ENCODE measurements at places on chromosomes 11 and 22.

- no peak for DNase-seq
Measured at GRCh38 chr11:13889552-13890249, 72.8 kb upstream of the SPON1 start.

DNA sequence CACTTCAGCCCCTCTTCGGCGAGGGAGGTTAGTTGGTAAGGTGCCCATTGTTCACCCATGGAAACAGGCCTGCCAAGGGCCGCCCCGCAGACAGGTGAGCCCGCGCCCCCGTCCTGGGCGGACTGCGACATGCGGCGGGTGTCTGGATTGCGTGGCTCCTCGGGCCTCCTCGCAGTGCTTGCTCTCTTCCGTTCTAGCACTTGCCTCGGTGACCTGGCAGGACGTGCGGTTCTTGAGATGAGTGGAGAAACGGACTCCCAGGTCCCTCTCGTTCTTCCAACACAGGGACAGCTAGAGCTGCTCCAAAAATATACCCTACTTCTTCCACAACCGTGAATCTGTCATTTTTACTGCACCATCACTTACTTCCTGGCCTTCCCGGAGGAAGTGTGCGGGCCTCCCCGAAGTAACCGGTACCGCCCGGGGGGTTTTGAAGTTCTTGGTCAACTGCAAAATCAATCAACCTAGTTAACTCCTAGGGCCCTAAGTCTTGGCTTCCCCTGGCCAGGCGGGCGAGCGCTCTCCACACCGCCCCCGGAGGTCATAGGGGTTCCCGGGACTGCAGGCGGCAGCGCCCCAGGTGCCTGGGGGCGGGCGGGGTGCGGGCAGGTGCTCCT lies 745 bp upstream of the ZBTB44 start:
- peak; percentile 22 for DNase-seq

DNA sequence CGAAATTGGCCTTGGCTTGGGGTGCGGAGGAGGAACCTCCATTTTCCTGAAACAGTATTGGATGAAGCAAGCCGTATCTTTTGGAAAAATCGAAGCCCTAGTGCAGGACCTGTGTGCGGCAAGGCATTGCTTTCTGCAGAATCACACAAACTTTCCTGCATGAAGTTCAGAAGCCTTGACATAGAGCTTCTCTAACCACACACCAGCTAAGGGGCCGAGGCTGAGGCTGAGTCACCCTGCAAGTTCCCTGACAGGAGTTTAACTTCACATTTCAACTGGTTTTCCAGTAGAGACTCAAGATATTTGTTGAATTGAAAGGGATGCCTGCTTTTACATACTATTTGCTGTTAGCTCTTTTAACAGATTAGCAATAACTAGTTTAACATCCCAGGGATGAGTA lies 67.8 kb downstream of the TCF20 start:
- peak; percentile 14 for DNase-seq

DNA sequence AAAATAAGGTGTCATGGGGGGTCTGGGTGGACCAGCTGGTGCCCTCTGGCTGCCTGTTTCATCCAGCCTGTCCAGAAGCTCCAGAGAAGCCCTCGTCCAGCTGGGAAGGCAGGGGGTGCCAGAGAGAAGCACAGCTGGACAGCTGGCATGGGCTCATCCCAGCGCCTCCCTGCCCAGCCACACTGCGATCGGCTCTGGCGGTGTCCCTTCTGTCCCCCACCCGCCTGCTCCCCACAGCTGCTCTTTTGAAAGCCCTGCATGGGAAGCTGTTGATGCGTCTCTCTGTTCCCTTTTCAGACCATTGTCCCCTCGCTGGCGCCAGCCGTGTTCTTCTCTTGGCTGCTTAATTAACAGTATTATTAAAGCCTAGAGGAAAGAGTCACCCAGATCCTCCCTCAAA lies 86.5 kb downstream of the MN1 start:
- DNase-seq: no peak

- no peak for DNase-seq
Measured at GRCh38 chr11:66851698-66852465, 5.0 kb upstream of the LRFN4 start.

GRCh38 chr11:33907421-33907820 lies 15.5 kb upstream of the LMO2 start:
- DNase-seq: no peak

- DNase-seq: no peak
Measured at GRCh38 chr11:74004046-74004695, 4.7 kb downstream of the UCP3 start.

GRCh38 chr11:67195971-67196456 lies 70.3 kb upstream of the GRK2 start:
- no peak for DNase-seq

GRCh38 chr11:35352077-35352888 lies 67.1 kb downstream of the SLC1A2 start:
- DNase-seq: no peak

DNA sequence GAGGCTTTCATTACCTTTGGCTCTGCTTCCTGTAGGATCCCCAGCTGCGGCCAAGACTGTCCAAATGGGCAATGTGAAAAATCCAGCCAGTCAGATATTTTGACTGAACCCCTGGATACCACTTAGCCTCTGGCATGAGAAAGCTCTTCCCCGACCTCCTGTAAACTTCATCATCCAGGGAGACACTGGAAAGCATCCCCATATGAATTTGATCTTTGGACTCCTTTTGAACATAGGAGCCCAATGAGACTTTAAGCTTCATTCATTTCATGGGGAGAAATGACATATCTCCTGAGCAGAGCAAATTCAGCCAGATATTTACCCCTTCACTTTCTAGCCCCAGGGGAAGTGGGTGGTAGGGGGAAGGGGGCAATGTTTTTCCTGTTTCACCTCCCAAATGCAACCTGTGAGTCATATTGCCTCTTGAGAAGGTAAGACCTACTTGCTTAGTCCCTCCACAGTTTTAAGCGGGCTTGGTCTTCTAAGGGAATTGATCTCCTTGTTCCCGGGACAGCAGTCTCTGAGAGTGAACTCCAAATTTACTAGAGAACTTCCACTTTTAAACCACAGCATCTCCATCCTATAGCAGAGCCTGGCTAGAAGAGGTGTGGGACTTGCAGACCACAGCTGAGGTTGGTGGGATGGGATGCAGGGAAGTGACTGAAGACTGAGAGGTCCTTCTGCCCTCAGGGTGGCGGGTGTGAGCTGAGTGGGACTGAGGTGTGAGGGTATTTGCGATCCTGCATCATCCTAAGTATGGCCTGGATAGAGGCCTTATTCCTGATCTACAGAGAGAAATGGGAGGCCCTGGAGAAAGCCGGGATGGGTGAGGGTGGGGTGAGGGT lies 20.3 kb upstream of the POU2AF1 start:
- DNase-seq: no peak

DNA sequence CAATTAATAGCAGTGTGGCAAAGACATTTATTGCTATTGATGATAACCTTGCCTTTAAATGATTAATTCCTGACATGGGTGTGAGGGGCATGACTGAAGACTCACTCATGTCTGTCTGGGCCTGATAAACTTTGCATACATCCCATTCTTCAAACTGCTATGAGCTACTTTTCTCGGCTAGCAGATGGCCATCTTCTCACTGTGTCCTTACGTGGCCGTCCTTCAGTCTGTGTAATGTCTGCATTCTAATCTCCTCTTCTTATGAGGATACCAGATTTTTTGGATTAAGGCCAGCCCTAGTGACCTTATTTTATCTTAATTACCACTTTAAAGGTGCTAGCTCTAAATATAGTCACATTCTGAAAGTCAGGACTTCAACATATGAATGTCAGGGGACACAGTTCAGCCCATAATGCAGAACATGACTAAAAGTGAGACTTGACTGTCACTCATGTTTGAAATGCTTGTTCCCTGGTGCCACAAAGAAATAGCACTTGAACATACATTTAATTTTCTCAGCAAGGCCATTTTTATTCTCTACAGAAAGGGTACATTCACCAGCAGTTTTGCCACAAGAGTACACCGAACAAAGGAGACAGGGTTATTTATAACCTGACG lies 32.3 kb downstream of the OR10A6 start:
- no peak for DNase-seq

All from stimulated activated CD8-positive, alpha-beta memory T cell treated with anti-CD3 and anti-CD28 coated beads, Interleukin-7, amount 100 ng/mL, for 1 hour (primary cell).